Umbilical cord (tissue), 2 donors: ENCODE measurements at places on chromosomes 4 and X. TPM values are rescaled to one million over a fixed set of nuclear protein-coding genes. Genes with fewer than 3 reads are reported as not detected.
A peak's percentile ranks its signal among the peaks of the same experiment; 100 is the strongest.

MAGEA10 gene
- total RNA-seq, result 0.24 TPM

ANKRD50 gene
- total RNA-seq, result 69.1 TPM

- DNase-seq, result no peak
These were observed 37.4 kb downstream of the MAML3 start for GRCh38 chr4:140116442-140117104.

- peak; percentile 15 for DNase-seq
These were observed 241.7 kb upstream of the BMP3 start for GRCh38 chr4:80788798-80789197.

ENPP6 gene
- 1.2 TPM for total RNA-seq

DNA sequence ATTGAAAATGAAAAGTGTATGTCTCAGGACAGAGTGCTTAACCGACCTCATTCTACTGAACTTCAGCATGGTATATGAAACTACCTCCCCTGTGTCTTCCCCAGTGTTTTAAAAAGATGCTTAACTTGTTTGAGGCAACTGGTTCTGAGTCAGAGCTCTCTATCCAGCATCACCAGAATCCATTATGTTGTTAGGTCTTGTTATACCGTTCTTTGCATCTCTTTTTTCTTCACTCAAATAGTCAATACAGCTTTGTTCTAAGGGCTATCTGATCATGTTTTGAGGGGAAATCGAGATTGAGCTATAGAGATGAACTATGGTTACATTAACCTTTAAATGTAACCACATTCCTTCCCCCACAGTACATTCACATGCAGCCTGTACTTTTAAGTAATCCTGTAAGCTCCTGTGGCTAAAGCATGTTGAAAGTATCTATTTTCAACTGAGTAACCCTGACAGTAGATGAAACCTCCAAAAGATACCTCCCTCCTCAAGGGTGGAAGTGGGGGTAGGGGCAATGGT lies 514.4 kb downstream of the RPA4 start:
- DNase-seq, result peak; percentile 52

CASK gene
- total RNA-seq, result 87.6 TPM

GRCh38 chr4:41120297-41121217 lies 93.8 kb downstream of the APBB2 start:
- peak; percentile 88 for DNase-seq

- no peak for DNase-seq
These were observed 116.0 kb downstream of the CFAP47 start for GRCh38 chrX:36035550-36035949.

- DNase-seq, result no peak
These were observed 31.1 kb downstream of the FGFRL1 start for GRCh38 chr4:1042352-1043055.

MAGEC1 gene
- 0.48 TPM for total RNA-seq

GRCh38 chrX:153378607-153379006 lies 22.5 kb downstream of the PNMA6E start:
- DNase-seq, result no peak

DNA sequence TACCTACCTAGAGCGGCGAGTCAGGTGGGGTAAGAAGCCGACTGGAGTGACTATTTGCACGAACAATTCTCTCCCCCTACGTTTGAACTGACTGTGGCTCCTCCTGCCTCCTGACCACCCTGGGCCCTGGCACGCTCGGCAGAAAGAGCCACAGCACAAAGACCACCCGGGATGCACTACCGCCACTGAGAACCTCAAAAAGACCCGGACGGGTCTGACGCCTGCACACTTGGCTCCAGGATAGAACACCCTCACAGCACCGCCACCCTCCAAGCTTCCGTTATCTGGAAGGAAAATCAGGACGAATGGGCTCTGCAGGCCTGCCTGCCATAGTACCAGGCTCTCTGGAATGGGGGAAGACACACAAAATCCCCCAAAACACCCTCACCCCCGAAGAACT lies 2.2 kb downstream of the LRPAP1 start:
- no peak for DNase-seq

DNA sequence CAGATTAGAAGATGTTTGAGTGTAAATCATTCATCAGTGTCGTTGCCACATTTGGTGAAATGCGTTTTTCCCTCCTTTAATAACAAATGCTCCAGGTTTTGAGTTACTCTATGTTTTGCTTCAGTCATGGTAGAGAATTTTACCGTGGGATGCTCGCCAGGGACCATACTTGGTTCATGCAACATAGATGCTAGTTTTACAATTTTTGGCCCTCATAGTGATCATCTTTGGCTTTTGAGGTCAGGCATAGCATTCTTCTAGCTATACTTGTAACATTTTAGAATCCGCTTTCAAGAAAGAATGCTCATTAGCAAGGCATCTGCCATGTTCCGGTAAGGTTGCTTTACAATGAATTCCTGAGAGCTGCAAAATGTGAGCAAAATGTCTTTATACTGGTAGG lies 147.2 kb downstream of the SPCS3 start:
- no peak for DNase-seq

- DNase-seq, result no peak
These were observed 73.6 kb downstream of the CEP44 start for GRCh38 chr4:174357321-174357720.

- DNase-seq, result peak; percentile 9
These were observed 120.6 kb downstream of the KDR start for GRCh38 chr4:55004831-55005230.

MAGEB1 gene
- total RNA-seq, result 0.96 TPM

GRCh38 chr4:8110071-8110986 lies 48.3 kb downstream of the ABLIM2 start:
- peak; percentile 32 for DNase-seq

DNA sequence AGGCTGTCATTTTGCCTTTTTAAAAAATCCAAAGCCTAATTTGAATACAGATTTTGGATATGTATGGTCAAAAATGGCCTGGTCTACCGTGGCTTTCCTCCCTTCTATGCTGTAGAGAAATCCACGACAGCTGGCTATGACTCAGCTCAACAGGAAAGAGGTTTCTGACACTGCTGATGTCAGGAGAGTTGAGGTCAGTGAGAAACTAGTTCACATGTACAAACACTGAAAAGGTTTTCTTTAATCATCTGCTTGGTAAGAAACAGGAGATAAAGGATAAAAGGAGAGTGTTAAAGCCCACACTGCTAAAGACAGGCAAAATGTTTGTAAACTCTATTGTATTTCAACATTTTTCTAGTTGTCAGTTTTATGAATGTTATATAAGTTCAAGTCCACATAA lies 113.9 kb downstream of the NYX start:
- DNase-seq, result peak; percentile 56

DNA sequence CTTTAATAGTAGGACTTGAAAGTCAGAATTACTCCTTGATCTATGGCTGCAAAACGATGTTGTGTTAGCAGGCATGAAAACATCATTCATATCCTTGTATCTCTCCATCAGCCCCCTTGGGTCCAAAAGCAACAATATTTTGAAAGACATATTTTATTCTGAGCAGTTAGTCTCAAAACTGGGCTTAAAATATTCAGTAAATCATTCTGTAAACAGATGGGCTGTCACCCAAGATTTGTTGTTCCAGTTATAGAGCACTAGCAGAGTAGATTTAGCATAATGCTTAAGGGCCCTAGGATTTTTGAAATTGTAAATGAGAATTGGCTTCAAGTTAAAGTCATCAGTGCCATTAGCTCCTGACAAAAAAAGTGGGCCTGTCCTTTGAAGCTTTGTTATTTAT lies 1565.6 kb downstream of the STIM2 start:
- no peak for DNase-seq

DNA sequence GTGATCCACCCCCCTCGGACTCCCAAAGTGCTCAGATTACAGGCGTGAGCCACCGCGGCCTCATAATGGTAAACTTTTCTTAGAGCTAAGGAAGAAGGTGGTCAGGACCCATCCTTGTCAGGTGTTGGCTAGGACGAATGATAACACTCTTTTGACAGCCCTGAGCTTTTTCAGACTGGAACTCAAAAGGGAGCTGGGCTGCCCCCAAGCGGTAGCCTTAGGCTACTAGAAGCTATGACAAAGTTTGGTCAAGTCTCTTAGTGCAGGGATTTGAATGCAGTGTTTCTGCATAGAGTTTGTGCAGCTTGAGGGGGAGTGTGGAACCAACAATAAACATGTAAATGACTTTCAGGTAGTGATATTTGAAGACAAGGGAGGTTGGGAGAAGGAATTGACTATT lies 11.8 kb upstream of the HSD17B10 start:
- DNase-seq, result no peak

GC gene
- 4.6 TPM for total RNA-seq

FAM47A gene
- total RNA-seq, result not detected

GRCh38 chr4:85448906-85449890 lies 25.8 kb upstream of the ARHGAP24 start:
- DNase-seq, result peak; percentile 93

DNA sequence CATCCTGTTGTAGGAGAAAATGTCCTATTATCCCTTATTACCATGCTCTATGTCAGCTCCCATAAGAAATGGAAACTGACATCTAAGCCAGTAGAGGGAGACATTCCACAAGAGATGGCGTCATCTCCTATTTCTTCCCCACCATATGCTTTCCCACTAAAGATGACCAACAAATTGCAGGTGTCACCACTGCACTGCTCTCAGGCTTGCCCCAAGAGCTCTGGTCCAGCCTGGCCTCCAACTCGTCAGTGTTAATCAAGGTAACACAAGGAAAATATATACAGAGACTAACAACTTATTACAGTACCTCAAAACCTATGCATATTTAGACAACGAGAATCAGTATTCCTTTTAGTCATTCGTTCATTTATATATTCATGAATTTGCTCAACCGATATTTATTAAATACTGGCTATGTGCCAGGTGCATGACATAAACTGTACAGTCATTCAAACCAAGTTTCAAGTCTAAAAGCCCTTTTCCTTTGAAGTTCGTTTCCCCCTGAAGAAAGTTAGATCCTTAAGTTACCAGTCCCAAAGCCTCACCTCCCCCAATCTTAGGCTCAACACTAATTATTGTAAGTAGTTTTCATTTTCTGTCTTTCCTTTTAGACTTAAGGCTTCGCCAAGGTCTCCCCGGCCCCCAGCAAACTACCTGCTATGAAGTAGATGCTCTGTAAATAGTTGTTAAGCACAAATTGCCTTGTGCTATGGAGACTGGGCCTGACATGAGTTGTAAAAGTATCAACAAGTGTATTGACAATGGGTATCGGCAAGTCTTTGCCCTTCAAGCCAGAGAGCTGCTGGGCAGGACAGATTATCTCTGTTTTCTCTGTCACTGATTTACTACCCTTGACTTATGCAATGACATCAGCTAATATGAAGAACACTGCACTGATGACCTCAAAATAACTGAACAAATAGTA lies 3.1 kb upstream of the FGB start:
- DNase-seq, result peak; percentile 33

DNA sequence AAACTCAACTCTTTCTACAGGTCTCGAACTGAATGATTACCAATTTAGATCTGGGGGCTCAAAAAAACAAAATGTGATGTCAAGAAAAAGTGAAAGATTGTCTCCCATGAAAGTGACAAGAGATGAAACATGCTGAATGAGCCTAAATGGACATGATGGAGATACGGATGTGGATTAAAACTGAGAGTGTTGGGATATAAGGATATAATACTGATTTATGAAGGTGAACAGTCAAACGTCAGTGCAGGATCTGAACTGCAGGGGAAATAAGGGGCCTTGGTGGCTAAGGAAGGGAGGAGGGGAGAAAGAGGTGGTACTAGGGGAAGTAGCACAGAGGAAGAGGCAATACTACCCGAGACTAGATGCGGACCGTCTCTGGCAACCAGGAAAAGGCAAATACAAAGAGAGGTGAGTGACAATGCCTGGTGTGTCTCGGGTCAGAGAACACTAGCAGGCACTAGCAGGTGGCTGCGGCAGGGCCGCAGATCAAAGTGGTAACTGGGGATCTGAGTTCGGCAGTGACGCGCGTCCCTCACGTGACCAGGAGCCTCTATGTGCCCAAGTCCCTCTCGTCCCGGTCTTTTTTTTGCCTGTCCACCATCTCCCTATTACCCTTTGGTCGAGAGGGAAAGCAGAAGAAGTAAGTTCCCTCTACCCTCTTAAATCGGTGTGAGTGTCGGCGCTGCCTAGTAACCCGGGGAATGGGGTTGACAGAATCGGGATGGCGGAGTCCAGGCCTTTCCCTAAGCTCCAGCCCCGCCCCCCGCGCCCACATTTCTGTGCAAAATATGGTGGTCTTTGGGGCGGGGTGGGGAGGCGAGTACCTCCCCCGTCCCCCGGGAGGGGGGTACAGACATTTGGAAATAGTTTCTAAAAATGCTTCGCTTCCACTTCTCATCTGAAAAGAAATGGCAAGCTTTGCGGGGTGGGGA lies at the start of gene TCEAL1:
Gene TCEAL1 (plus strand): TSS at position 590 of the 932 bp plus-strand sequence. CDS start 942 bp downstream, outside the sequence.
- peak; percentile 56 for DNase-seq

DNA sequence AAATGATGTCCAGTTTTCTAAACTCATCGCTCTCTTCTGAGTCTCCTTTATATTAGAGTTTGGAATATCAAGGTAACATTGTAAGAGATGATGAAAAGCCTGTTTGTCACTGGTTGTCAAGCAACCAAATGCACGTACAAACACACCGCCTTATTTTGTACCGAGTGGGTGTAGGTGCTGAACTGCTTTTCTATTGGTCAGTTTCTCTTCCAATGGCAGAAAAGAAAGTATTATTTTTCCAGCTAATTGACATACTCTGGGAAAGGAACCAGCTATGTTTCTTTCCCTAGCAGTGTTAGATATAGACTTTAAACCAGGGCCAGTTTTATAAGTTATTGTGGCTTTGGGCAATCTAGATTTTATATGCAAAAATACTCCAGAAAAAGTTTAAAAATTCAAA lies 6.6 kb upstream of the PPM1K start:
- peak; percentile 15 for DNase-seq

FAM3A gene
- total RNA-seq, result 33.2 TPM
